ENCODE measurements at places on chromosomes 16 and 17.

- no peak for DNase-seq
These were observed 10.5 kb upstream of the CCDC182 start for GRCh38 chr17:57755480-57756070.

GRCh38 chr17:54900457-54901229, at the start of gene TOM1L1:
TOM1L1 (plus strand) TSS chr17:54900852; CDS start chr17:54900866, 14 bp downstream.
- peak; percentile 80 for DNase-seq

GRCh38 chr16:7025616-7026190, 306.9 kb upstream of the RBFOX1 start:
- DNase-seq, result peak; percentile 53

- DNase-seq, result no peak
These were observed 1131.0 kb upstream of the GOT2 start for GRCh38 chr16:59864981-59865666.

GRCh38 chr17:14119546-14119945, 50.2 kb downstream of the COX10 start:
- DNase-seq, result no peak

DNA sequence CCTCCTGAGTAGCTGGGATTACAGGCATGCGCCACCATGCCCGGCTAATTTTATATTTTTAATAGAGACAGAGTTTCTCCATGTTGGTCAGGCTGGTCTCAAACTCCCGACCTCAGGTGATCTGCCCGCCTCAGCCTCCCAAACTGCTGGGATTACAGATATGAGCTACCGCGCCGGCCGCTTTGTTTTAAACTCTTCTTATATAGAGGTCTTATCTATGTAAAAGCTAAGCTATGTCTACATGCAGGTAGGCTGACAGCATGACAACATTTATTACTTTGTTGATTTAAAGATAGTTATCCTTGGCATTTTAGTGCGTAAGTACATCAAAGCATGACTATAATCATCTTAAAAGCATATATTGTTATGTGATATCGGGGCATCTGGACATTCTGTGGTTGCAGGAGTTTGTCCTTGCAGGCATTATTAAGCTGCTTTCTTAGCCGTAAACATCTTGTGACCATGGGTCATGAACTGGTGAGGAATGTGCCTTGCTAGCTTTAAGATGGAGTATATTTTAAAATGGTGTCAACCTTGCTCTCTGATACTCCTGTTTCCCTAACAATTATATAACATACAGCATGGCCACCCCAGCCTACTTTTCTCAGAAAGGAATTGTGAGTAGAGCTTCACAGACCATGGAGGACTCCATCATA, 45.8 kb upstream of the TAOK1 start:
- no peak for DNase-seq

DNA sequence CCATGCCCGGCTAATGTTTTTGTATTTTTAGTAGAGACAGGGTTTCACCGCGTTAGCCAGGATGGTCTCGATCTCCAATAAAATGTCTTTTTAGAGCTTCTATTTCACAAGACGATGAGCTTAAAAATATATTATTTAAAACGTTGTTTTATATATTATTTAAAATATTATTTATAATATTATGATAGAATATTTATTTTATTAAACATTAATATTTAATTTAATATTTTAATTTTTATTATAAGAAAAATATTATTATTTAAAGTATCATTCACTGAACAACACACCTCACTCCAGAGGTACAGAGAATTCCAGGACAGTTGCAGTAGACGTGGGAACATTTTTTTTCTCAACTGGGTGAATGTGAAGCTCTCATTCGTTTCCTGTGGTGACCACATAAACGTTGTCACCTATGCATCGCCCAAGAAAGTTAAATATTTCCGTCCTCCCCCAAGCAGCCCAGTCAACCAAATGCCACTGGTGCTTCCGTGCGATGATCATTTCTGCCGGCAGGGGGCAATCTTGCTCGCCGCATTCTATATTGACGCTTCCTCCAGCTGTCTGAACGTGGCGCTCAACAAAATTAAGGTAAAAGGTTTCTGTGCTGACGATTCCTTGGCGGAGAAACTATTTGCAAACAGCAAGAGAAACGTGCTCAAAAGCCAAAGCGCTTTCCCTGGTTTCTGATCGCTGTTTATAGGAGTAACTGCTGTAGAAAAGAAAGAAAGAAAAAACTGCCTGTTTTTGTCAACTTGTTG, 41.7 kb upstream of the PRSS54 start:
- DNase-seq, result peak; percentile 77

DNA sequence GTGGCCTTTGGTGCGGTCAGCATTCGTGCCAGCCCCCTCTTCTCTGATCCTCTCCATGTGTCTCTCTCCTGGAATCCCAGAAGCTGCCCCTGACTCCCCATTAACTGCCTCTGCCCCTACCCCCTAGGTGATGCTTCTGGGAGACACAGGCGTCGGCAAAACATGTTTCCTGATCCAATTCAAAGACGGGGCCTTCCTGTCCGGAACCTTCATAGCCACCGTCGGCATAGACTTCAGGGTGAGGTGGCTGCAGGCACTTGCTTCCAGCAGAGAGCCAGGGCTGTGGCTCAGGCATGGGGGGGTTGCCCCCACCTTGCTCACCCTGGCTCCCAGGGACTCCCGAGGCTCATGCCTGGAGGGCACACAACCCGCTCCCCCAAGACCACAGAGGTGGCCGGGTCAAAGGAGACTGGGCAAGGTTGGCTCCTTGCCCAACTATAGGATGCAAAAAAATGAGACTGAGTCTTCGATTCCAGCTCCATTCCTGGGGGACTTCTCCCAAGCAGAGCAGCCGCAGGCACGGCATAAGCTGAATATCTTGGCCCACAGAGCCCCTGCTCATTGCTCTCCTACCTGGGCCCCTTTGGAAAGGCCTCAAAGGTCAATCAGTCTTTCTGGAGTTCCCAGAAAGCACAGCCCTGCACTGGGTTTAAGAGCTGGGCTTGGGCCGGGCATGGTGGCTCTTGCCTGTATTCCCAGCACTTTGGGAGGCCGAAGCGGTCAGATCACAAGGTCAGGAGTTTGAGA, 3.8 kb downstream of the RAB37 start:
- DNase-seq, result no peak

GRCh38 chr16:19071811-19072777, 4.7 kb downstream of the COQ7 start:
- DNase-seq, result peak; percentile 72

DNA sequence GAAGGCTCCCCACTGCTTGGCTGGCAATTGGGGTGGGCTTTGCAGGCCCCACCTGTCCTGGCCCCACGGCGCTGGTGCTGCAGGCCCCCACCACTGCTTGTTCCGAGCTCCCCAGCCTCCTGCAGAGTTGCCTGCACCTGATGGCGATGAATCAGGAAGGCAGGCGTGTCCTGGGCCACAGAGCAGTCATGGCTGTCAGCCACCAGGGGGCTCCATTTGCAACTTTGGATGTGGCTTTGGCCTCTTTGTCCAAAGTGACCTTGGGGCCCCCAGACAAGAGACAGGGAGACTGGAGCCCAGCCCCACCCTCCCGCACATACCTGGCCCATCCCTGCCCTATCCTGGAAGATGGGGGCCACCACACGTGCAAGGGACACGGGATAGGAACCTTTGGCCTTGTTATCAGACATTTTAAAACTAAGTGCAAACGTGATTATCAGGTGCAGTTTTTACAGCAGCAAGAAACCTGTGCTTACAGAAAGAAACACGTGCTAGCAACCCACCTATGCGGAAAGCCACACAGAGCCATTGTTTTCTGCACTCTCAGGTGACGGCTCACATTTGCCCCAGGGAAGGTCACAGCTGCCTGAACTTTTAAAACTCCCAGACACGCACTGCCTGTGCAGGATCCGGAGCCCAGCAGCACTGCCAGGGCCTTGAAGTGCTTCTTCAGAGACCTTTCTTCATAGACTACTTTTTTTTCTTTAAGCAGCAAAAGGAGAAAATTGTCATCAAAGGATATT, at the start of gene DNASE1:
Gene DNASE1, plus strand, starts transcription at position 443 of the 743 bp plus-strand sequence. CDS start 683 bp downstream, outside the sequence.
- DNase-seq, result peak; percentile 77

GRCh38 chr16:54098247-54098646, 188.3 kb downstream of the IRX3 start:
- no peak for DNase-seq

DNA sequence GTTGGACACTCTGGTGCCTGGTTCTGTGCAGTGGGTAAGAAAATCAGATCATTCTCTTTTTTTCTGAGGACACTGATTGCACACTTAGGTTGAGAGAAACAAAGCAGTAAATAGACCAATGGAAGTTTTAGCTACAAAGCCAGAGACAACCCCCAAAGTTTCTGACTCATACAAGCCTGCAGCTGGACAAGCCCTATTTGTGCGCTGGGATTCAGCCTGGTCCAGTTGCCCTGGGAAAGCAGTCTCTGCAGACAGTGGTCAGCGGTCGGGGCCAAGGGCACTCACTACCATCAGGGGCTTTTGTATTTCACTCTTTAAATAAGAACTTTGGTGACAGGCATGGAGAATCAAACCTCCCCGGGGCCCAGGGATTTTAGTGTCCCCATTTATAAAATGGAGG, 6.0 kb upstream of the RHBDL3 start:
- peak; percentile 64 for DNase-seq

DNA sequence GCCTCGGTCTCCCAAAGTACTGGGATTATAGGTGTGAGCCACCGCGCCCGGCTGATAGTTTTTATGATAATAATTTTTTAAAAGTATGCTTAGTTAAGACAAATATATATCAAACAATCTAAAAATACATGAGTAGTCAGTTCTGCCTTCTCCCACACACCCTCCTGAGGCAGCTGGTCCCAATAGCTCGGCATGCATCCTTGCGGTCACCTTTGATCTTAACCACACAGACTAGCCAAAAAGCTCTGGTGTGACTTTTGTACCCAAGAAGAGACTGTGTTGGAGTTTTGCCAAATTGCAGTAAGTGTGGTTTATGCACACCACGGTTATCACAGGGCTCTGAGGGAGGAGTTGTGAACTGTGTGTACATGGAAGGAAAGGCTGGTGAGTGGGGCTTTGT, 25.6 kb downstream of the ATP6V0A1 start:
- DNase-seq, result no peak

GRCh38 chr16:81198635-81199034, 39.9 kb upstream of the BCO1 start:
- DNase-seq, result peak; percentile 27

DNA sequence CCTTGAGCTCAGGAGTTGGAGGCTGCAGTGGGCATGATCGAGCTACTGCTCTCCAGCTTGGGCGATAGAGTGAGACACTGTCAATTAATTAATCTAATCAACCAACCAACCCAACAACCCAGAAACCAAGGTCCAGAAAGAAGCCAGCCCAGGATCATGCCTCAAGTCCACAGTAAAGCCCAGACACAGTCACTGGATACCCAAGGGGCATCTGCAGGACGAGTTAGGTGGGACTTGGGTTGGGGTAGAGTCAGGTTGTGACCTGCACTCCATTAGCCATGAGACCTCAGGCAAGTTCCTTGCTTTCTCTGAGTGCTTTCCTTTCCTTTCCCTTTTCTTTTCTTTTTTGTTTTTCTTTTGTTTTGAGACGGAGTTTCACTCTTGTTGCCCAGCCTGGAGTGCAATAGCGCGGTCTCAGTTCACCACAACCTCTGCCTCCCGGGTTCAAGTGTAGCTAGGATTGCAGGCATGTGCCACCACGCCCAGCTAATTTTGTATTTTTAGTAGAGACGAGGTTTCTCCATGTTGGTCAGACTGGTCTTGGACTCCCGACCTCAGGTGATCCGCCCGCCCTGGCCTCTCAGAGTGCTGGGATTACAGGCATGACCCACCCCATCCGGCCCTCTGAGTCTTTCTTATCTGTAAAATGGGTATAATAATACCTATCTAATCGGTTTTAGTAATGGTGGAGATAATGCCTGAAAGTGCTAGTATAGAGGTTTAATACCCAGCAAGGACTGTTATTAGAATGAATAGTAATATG, 3.5 kb upstream of the HSD17B1 start:
- DNase-seq, result no peak

GRCh38 chr17:2841606-2842005, 45.4 kb downstream of the RAP1GAP2 start:
- peak; percentile 41 for DNase-seq

GRCh38 chr16:69270395-69270794, 40.8 kb upstream of the VPS4A start:
- DNase-seq, result no peak

GRCh38 chr17:20207262-20207985, 198.3 kb downstream of the SPECC1 start:
- no peak for DNase-seq

DNA sequence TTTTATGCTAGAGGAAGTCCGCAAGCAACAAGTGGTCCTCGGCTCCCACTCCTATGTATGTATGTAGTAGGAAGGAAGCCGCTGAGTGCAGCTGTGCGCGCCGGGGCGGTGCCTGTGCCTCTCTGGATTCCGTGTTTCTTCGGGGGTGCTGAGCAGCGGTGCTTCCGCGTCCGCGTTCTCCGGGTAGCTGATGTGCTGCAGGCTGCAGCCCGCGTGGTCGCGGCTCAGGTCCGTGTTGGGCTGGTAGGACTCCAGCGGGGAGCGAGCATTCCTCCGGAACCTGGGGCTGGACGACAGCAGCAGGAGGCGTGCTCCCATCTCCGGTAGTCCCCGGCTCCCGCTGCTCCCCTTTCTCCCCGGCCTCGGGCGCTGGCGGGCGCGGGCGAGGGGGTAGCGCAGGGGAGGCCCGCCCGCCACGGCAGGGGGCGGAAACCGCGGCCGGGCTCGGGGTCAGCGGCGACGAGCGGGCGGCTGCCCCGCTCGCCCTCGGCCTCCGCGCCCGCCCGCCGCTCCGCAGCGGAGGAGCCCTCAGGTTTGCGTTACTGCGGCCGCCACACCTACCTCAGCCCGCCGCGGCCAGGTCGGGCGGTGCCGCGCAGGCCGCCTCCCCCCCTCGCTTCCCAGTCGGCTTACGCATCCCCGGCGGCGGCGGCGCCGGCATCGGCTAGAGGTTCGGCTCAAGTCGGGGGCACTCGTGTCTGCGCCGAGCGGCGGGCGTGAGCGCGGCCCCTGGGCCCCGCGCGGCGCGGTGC, 487 bp downstream of the C17orf67 start:
- DNase-seq, result peak; percentile 79

GRCh38 chr17:39676198-39676819, 8.1 kb downstream of the PNMT start:
- DNase-seq, result peak; percentile 23

- DNase-seq, result no peak
These were observed 32.7 kb downstream of the TRIM37 start for GRCh38 chr17:59073972-59074371.

- DNase-seq, result no peak
These were observed 137.1 kb downstream of the ZFHX3 start for GRCh38 chr16:72910875-72911274.

GRCh38 chr16:83159049-83159448, 532.3 kb downstream of the CDH13 start:
- DNase-seq, result no peak

GRCh38 chr16:85901110-85901509, 2.1 kb downstream of the IRF8 start:
- no peak for DNase-seq

- peak; percentile 85 for DNase-seq
These were observed 599 bp downstream of the MRC2 start for GRCh38 chr17:62627904-62628633.

DNA sequence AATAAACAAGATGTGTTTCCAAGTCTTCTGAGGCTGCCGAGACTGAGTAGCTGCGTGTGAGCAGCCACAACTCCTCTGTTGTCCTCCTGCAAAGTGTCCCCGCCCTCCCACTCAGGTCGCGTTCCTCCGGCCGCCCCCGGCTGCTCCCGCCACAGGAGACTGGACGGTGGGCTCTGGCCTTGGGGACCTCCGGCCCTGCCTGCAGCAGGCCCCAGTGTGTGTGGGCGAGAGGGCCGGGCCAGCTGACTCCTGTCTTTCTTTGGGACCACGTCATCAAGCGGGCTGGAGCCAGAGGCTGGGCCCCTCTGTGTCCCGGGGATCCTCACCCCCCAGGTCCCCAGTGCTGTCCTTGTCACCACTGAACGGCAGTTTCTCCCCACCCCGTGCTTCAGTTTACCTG, 175.3 kb downstream of the NPIPB11 start:
- peak; percentile 62 for DNase-seq

Data from GM23248 (cell line).